Fibroblast of lung (primary cell): ENCODE measurements at places on chromosomes 11 and 22. TPM values are rescaled to one million over a fixed set of nuclear protein-coding genes. Genes with fewer than 3 reads are reported as not detected.

Gene TRIM29
- total RNA-seq: not detected in 2 replicates

- H3K27me3 ChIP-seq: no peaks in the 10 kb centered on the region
- peaks cover 3% of the 10 kb centered on the region for H3K4me1 ChIP-seq
- peaks cover 15% of the 10 kb centered on the region for H3K36me3 ChIP-seq
Measured at GRCh38 chr11:47477323-47477722, 28.4 kb upstream of the RAPSN start.

Gene CFAP300
- 6.4 and 7.9 TPM in 2 replicates for total RNA-seq

DNA sequence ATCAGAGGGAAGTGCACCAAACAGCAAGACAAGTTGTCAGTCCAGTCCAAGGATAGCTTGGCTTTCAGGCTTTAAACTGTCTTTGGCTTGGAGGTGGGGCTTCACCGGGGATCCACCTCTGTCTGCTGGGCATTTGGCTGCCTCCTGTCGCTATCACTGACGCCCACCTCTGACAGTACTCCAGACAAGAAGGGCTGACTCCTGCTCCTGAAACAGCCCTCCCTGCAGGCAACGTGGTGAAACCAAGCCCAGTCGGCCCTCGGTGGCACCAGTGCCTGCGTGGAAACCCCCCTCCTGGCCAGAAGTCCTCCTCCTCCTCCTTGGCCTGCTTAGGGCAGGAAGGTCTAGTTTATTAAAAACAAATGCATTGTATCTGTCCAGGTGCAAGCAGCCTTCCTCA is 16.9 kb downstream of the DHCR7 start:
- H3K27ac ChIP-seq: no peak overlapping the region
- H3K4me3 ChIP-seq: no peak overlapping the region
- H3K36me3 ChIP-seq: peaks cover 6% of the 10 kb centered on the region

DNA sequence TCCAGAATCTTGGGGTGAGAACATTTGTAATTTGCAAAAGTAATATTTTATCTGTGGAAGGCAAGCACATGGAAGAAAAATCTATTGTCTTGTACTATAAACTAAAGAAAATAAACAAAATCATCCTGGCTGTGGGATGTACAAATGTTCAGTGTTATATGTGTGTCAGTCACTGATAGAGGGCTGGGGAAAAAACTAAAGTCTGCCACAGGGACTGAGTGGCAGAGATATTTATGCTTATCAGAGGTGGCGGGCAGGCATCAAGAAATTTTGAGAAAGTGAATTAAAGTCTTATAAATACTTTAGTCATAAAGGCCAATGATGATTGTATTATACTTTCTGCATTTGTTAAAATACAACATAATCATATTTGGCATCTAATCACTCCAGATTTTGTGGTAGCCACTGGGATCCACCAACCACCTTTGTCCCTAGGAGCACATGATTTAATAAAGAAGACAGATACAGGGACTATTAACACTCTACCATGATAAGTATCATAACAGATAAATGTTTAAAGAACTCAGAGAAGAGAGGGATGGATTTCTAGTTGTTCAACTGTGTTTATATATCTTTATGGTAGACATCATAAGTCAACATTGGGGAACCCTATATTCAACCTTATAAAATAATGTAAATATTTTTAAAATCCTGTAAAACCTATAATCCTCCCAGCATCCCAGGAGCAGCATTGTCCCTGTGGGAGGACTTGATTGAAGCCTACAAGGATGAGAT is 2.6 kb upstream of the ENDOD1 start:
- no peak overlapping the region for H3K4me3 ChIP-seq
- no peak overlapping the region for H3K27ac ChIP-seq
- no peak for DNase-seq
- H3K4me1 ChIP-seq: peaks cover 6% of the 10 kb centered on the region
- no peaks in the 10 kb centered on the region for H3K27me3 ChIP-seq
- no peaks in the 10 kb centered on the region for H3K36me3 ChIP-seq

Gene RBM14
- total RNA-seq: 14.1 and 27.6 TPM in 2 replicates
